ENCODE measurements at places on chromosomes 1 and 21. TPM values are rescaled to one million over a fixed set of nuclear protein-coding genes. Genes with fewer than 3 reads are reported as not detected.

MPL gene
- total RNA-seq: not detected

FABP3 gene
- not detected for total RNA-seq

C8B gene
- total RNA-seq: not detected

FCRL6 gene
- not detected for total RNA-seq

RPTN gene
- total RNA-seq: not detected

ESRRG gene
- total RNA-seq: not detected

KLHDC7A gene
- total RNA-seq: not detected

VAV3 gene
- 5.5 TPM for total RNA-seq

ANKRD45 gene
- total RNA-seq: not detected

GSTM5 gene
- 0.07 TPM for total RNA-seq

G0S2 gene
- 449 TPM for total RNA-seq

CIART gene
- 6.0 TPM for total RNA-seq

BPNT1 gene
- total RNA-seq: 24.9 TPM

SLC9C2 gene
- total RNA-seq: not detected

LZIC gene
- 35.1 TPM for total RNA-seq

HSD3B2 gene
- total RNA-seq: not detected

GABRD gene
- not detected for total RNA-seq

SFN gene
- 0.47 TPM for total RNA-seq

All from activated CD4-positive, alpha-beta T cell treated with anti-CD3 and anti-CD28 coated beads, Interleukin-2, amount 10 ng/mL, durations not matched to agents 24 days and 14 days (primary cell).